Neuronal stem cell (in vitro differentiated cells): ENCODE measurements at places on chromosomes 4 and X.

GRCh38 chr4:143617994-143618679 lies 82.3 kb downstream of the FREM3 start:
- no peak for DNase-seq

- DNase-seq, result no peak
Observed at GRCh38 chrX:123920105-123920785, 41.3 kb upstream of the STAG2 start.

- DNase-seq, result no peak
Observed at GRCh38 chrX:136781180-136781797, 557 bp upstream of the ARHGEF6 start.

DNA sequence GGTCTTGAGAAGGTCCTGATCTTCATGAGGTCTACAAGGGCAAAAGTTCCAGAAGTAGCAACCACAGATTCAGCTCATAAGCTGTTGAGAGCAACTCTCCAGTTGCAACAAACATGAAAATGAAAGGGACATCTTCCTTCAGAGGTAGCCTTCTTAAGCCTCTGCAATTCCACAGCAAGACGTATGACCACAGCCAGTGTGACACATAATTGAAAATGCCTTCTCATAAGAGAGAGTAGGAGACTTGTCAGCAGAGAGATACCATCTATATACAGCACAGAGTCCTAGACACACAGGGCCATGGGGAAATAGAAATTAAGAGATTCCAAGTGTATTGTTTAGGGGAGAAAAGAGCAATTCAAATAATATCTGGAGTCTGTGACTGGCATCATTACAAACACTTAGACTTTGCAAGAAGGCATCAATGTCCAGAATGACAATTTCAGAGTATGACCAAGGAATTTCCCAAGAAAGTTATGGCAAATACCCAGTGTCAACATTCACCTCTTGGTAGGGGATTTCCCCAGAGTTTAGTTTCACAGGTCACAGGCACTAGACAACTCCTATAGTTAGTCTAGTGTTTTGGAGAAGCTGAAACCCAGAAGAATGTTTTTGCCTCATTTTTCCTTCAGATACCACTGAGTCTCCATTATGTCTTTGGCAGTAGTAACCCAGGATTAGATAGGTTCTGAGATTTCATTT lies 340.3 kb downstream of the ZNF674 start:
- no peak for DNase-seq

DNA sequence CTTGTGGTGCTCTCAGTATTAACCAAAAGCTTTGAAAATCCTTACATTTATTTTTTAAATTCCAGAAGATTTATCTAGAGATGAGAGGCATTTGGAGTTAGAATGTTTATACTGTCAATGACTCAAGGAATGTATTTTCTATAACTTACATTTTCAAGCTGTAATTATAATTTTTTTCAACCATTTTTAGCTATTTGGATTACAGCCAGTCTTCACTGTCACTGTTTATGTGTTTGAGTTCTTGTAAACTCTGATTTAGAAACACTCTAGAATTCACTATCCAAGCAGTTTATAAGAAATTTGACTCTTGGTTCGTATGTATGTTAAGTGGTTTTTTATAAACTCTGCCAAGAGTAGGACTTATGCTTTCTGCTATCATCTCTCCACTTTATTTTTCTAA lies 36.7 kb upstream of the GUCY1A1 start:
- DNase-seq, result no peak

GRCh38 chrX:66018585-66019309 lies 21.1 kb downstream of the VSIG4 start:
- DNase-seq, result no peak

DNA sequence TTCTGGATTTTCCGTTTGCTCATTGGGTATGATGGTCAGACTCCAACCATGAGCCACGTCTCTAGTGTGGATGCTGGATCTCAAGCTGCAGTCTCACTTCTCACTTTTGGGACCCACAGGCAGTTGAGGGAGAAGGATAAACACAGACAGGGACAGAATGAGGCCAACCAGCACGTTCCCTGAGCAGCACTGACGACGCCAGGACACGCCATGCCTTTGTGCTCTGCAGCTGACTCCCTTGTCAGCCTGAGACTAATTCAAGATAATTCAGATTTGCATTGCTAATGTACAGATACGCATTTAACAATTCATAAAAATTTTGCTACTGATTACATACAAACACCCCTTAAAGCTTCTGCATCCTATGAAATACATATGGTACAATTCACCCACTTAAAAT lies 106.5 kb downstream of the FAM193A start:
- DNase-seq, result no peak

DNA sequence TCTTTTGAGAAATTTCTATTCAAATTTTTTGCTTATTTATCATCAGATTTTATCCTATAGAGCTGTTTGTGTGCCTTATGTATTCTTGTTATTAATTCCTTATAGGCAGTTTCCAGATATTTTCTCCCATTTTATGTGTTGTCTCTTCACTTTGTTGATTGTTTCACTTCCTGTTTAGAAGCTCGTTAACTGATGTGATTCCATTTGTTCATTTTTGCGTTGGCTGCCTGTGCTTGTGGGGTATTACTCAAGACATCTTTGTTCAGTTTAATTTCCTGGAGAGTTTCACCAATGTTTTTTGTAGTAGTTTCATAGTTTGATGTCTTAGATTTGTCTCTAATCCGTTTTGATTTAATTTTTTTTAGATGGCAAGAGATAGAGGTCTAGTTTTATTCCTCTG lies 14.6 kb downstream of the ZNF718 start:
- DNase-seq, result no peak

DNA sequence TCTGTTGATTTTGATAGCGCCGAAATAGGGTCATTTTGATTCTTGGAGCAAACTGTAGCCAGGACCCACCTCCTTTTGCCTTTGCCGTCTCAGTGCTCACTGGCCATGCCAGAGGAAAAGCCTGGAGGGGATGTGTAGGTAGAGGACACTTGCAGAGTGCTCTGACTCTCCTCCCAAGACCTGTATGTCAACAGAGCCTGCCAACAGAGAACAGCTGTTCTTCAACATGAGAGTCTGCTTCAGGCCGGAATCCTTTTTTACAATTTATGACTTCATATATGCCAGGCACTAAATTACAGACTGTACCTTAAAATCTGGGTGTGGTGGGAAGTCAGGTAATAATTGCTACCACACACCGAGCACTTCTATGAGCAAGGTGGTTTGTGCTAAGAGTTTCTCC lies 94.2 kb downstream of the KDR start:
- DNase-seq, result no peak

GRCh38 chrX:16459008-16459407 lies 190.9 kb upstream of the S100G start:
- DNase-seq, result no peak

GRCh38 chrX:50106051-50106675 lies 94.6 kb downstream of the AKAP4 start:
- DNase-seq, result no peak

DNA sequence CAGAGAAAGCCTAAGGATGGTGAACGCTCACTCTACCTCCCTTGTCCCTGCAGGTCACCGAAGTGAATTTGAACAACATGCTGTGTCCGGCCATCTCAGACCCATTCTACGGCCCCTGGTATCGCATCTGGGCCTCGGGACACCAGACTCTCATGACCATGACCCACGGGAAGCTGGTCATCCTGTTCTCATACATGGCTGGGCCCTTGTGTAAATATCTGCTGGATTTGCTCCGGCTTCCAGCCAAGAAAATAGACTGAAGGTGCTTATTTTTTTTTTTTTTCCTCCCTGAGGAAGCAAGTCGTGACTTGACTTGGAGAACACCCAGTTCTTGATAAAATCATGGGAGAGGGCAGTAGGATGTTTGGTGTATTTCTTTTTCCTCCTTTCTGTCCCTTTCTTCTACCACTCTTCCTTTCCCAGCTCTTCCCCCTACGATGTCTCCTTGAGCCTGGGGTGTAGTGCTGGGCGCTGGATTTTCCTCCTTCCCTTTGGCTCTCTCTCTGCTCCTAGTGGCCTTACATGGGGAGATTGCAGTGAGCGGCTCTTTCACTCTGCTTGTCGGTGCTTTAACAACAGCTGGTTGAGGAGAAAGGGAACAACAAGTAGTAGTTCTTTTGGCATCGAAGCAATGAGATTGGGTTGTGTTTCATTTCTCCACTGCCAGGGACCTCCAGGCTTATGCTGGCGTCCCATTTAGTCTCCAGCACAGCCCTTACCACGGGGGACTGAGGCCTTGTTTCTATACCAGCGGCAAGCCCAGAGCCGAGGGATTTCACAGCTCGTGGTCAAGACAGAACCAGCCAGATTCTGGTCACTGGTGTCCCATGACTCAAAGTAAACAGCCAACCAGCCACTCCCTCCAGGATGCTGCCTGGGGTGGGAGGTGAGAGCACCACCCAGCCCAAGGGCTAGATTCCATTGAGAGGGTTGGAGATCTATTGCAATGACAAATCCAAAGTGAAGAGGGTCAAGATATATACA lies 144.4 kb downstream of the AMMECR1 start:
- no peak for DNase-seq

GRCh38 chrX:13520936-13521335 lies 48.5 kb upstream of the EGFL6 start:
- DNase-seq, result no peak

DNA sequence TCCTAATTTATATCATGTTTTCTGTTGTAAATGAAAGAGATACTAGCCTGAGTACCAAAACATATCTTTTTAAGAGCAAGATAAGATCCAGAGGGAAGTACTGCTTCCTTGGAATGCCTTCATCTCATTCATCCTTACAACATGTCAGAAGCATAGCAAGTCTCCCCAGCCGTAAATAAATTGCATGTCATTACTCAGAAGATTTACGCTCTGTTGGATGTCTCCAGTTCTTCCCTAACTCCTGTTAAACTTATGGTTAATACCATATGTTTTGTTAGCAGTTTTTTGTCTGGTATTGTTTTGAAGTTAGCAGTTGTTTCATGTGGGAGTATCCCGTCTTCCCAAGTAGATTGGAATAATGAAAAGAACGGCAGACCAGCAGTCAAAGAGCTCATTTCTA lies 7.5 kb upstream of the GPC3 start:
- DNase-seq, result no peak

- DNase-seq, result peak; percentile 11
Observed at GRCh38 chr4:169410839-169411770, 140.3 kb upstream of the SH3RF1 start.

- no peak for DNase-seq
Observed at GRCh38 chr4:96293806-96294205, 453.9 kb downstream of the PDHA2 start.

DNA sequence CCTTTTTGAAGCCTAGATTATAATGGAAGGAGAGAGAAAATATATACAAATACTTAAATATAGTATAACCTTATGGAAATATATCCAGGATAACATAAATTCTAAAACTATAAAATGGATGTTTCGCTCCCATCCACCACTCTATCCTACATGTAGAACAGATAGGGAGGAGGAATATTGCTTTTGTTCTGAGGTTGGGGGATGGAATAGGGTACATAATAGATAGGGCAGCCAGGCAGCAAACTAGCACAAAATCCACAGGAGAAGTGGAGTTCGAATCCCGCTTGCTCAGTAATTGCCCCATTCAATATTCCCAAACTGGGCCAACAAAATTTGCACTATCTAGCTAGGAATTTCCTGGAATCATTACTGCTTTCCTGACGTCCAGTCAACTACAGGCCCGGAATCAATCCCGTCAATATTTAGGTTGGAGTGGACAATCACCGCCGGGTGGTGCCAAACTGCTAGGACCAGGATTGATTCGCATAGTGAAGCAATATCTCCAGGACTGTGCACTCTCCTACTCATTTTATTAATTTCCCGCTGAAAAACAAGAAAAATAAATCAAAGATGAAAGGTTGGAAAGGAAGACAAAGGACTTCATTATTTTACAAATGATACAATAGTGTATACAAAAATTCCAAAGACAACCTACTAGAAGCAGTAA lies 40.4 kb upstream of the PAPSS1 start:
- DNase-seq, result no peak

DNA sequence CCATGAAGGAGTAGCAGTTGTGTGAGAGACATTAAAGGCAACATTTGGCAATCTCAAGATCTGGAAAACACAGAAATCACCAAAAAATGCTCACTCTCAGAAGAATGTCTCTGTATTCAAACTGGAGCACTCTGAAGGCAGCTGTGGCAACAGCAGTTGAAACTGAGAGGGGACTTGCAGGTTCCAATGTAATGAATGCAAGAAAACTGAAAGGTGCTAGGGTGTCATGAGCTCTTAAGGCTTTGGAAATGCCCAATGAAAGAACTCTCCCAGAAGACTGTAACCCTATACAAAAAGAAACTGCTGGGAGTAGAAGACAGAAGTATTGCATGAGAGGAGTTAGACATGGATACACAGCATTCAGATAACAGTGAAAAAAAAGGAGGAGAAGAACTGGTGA lies 118.2 kb upstream of the HTR2C start:
- DNase-seq, result no peak

- DNase-seq, result no peak
Observed at GRCh38 chrX:154355776-154356140, 18.7 kb downstream of the FLNA start.

DNA sequence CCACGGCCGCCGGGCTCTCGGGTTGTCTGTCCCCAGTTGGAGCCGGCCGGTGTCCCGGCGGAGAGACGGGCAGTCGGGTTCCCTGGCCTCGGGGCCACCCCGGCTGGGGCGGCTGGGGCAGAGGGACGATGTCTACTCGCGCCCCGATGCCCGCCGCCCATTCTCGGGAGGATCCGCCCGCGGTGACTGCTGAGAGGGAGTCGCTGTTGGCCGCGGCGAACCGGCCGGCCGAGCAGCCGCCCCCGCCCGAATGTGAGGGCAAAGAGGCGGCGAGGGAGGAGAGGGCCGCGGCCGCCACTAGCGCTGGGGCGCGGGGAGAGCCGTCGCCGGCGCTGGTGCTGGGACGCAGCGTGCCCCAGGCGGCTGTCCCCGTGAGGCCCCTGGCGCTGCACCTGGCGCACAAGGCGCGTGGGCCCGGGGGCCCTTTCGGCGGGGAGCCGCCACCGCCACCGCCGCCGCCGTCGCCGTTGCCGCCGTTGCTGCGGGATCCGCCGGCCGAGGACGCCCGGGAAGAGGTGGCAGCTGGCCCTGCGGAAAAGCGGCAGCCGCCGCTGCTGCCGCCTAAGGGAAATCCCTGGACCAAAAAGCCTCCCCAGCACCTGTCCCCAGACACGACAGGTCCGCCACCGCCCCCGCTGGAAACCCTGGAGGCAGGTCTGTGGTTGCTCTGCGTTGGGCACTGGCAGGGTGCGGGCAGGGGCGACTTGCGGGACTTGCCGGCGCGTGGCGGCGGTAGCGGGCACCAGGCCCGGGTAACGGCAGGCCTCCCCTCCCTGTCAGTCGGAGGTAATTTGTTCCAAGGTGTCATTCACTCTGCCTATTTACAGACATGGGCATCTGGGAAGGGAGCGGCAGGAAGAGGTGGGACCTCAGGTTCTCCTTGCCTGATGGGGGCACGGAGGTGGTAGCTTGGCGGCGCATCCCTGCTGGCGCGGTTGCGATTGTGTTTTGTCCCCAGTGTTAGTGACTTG lies 739 bp downstream of the LARP1B start:
- DNase-seq, result peak; percentile 52

- no peak for DNase-seq
Observed at GRCh38 chrX:39779952-39780783, 317.6 kb downstream of the BCOR start.

GRCh38 chrX:140038842-140039241 lies 73.5 kb upstream of the CXorf66 start:
- DNase-seq, result no peak
